ENCODE measurements at places on chromosomes 12 and 14.

- no peak for DNase-seq
Observed at GRCh38 chr12:12836571-12836970, 23.4 kb downstream of the DDX47 start.

- no peak for DNase-seq
Observed at GRCh38 chr14:103372552-103373304, 12.5 kb upstream of the MARK3 start.

- no peak for DNase-seq
Observed at GRCh38 chr12:106042037-106042436, 96.7 kb downstream of the NUAK1 start.

DNA sequence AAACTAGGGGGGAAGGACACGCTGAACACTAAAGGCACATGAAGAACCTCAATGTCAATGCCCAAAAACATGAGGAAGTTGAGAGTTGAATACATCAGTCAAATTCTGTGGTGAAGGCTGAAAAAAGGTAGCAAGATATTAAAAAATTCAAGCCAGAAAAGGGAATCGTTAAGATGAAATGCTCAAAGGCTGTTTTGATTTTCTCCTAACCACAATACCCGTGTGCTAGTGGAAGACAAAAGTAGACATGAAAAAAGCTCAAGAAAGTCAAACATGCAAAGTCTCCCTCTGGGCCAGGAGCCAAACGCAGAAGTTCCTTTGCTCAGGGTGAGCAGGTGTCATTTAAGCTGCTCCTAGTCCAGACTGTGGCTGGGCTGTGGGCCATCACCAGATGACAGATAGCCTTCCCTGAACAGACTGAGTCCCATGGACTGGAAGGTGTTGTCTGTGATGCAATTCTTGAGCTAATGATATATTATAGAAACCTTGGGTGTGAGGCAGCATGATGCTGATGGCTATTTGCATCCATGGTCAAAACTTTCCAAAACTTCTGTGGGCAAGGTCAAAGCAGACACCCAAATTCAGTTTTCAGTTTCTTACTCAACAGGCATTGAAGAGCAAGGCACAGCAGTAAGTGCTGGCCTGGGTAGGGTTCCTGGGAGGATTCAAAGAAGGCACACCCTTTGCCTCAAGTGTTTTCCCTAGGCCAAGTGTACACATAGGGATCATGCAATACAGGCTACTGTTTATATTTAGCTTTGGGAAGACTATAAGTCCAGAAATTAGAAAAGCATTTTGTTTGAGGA is 81.6 kb downstream of the MYRFL start:
- no peak for DNase-seq

DNA sequence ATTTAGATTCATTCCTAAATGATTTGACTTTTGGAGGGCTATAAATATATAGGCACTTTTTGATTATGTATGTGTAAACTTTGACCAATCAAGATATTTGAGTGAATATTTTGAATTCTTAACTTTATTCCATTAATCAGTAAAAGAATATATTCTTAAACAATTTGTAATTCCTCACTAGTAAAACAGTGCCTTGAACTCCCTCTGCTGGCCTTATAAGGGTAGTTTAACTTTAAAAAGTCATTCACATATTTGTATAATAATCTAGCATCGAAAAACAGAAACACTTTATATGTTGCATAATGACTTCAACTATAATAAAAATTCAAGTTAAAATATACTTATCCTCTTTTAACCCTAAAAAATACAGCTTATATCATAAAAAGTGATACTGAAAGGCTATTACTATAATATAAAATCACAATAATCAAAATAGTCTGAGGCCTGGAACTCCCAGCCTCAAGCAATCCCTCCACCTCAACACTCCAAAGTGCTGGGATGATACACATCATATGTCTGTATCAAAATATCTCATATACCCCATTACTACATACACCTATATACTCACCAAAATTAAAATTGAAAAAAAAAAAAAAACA is 31.2 kb downstream of the CCDC59 start:
- DNase-seq: no peak

DNA sequence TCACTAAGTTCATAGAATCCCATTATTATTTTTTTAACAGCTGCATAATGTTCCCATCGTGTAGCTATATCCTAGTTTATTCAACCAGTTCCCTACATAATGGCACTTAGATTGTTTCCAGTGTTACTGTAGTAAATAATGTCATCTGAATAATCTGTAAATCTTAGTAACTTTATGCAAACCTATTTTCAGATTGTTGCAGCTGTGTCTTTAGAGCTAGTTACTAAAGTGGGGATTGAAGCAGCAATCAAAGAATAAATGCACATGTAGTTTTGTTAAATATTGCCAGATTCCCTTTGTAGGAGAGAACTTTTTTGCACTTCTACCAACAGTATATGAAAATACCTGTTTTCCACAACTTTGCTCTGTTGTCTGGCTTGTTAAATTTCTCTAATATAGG is 13.1 kb downstream of the ARID2 start:
- no peak for DNase-seq

- DNase-seq: no peak
Observed at GRCh38 chr14:57974896-57975295, 109.0 kb upstream of the SLC35F4 start.

- DNase-seq: no peak
Observed at GRCh38 chr14:54946500-54946899, 43.9 kb upstream of the GCH1 start.

DNA sequence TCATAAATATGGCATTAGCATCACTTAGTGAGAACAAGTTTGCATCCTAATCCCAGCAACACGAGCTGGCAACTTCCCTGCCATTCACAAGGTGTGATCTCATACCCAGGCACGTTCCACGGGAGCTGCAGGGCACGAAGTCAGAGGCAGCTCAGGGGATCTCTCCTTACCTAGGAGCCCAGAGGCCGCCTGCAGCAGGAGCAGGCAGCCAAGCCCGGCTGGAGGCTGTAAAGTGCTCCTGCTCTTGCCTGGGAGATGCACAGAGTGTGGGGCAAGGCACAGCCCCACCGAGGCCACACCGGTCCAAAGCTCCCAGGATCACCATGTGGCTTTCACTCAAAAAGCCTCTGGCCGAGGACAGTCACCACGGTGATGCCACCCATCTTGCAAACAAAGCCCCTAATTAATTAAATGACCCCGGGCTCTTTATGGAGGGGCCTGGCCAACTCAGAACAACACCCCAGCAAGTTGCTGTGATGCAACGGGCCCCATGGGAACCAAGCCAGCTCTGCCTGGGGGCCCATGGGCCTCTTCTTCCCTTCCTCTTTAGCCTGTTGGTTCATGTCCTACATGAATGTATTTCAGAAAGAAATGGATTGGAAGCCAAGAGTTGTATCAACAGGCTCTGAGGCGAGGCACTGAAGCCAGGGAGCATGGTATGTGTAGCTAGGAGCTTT is 26.5 kb downstream of the NUAK1 start:
- no peak for DNase-seq

DNA sequence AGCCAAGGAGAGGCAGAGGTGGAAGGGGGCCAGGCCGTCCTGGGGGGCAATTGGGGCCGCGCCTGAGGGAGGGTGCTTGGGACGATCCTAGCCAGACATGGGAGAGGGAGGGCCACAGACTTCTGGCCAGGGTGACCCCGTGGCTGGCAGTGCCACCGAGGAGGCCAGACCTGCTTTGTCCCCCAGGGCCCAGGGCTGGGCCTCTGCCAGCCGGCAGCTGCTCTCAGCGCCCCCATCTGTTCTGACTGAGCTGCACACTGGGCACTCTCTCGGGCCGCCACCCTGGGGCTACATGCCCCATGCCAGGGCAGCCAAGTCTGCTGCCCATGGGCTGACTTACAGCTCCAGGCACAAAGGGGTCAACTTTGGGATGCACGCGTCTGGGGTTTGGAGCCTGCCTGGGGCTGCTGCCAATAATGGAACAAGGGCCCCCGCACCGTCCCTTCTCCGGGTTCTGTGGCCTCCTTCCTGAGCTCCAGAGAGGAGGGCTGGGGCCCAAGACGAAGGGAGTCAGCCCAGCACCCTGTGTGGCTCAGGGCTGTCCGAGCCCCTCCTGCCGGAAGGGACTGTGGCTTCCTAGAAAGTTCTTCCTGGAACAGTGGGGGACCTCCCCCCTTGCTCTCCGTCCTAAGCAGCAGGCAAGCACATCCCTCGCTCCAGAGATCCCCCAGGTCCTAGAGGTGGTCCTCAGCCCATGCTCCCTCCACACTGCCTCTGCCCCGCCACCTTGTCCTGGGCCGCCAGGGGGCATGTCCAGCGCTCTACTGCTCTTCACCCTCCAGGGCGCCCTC is 1.1 kb downstream of the ADSS1 start:
- DNase-seq: no peak

DNA sequence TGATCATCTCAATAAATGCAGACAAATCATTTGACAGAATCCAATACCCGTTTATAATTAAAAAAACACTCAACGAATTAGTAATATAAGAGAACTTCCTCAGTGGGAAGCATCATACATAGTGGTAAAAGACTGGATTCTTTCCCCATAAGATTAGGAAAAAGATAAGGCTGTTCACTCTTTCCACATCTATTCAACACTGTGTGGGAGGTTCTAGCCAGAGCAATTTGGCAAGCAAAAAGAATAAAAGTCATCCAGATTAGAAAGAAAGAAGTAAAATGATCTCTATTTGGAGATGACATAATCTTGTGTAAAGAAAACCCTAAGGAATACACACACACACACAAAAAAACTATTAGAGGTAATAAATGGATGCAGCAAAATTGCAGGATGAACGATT is 38.4 kb downstream of the YEATS4 start:
- no peak for DNase-seq

DNA sequence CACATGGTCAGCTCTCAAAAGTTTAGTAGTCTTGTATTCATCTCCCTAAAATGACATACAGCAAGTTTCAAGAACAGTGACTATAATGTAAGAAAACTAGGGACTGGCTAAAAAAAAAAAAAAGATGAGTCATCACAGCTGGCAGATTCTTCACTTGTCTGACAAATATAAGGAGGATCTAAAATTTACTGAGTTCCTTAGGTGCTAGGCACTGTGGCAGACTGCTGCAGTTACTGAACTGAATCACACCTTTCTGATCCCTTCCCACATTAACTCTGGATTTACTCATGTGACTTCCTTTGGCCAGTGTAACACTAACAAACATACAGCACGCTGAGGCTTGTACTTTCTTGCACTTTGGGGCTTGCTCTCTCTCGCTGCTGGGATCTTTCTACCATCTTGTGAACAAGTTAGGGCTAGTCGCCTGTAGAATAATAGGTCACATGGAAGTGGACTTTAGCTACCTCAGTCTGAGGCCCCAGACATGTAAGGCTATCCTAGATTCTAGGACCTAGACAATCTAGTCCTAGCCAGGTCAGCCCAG is 32.1 kb downstream of the BAZ1A start:
- no peak for DNase-seq

- DNase-seq: peak; percentile 43
Observed at GRCh38 chr14:53109105-53110041, 43.8 kb downstream of the DDHD1 start.

- no peak for DNase-seq
Observed at GRCh38 chr12:20985399-20985798, 145.6 kb upstream of the SLCO1B1 start.

- no peak for DNase-seq
Observed at GRCh38 chr14:83425706-83426105, 1892.1 kb upstream of the SEL1L start.

GRCh38 chr12:81128930-81129554 is 51.2 kb downstream of the ACSS3 start:
- DNase-seq: no peak

- no peak for DNase-seq
Observed at GRCh38 chr12:42039577-42039976, 105.1 kb downstream of the GXYLT1 start.

DNA sequence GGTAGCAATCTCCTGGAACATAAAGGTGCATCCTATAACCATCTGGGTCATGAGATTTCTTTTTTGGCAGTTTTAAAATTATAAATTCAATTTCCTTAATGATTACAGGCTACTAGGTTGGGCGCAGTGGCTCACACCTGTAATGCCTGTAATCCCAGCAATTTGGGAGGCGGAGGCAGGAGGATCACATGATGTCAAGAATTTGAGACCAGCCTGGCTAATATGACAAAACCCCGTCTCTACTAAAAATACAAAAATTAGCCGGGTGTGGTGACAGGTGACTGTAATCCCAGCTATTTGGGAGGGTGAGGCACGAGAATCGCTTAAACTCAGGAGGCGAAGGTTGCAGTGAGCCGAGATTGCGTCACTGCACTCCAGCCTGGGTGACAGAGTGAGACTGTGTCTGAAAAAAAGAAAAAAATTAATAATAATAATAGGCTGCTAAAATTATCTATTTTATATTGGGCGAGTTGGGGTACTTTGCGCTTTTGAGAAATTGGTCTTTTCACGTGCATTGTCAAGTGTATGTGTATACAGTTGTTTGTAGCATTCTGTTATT is 17.2 kb upstream of the ARF6 start:
- no peak for DNase-seq

DNA sequence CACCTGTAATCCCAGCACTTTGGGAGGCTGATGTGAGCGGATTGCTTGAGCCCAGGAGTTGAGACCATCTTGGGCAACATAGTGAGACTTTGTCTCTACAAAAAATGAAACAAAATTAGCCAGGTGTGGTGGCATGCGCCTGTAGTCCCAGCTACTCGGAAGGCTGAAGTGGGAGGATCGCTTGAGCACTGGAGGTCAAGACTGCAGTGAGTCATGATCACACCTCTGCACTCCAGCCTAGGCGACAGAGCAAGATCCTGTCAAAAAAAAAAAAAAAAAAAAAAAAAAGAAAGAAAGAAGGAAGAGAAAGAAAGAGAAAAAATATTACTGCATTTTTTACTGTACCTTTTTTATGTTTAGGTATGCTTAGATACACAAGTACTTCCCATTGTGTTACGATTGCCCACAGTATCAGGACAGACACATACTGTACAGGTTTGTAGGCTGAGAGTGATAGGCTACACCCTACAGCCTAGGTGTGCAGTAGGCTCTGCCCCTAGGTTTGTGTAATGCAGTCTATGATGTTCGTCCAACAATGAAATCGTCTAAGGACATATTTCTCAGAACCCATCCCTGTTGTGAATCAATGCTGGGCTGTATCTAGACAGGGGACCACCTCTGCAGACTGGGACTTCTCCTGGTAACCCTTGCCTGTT is 160.4 kb upstream of the PWP1 start:
- no peak for DNase-seq

DNA sequence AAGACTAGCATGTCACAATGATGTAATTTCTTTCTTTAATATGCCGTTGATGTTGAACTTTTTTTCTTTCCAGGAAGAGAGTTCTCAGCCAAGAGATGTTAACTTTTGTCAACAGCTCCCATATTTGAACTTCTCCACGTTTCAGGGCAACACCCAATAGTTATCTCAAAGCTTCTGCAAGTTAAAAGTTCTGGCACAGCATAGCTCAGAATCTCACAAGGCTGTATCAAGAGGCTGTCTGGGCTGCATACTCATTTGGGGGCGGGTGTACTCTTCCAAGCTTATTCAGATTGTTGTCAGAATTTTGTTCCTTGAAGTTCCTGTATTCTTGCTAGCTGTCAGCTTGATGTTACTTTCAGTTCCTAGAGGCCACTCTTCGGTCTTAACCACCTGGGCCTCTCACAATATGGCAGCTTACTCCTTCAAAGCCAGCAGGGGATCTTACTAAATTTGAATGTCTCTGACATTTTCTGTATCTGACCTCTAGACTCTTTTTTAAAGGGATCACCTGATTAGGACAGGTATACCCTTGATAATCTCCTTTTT is 38.9 kb downstream of the KCNC2 start:
- DNase-seq: no peak
